Mesenteric fat pad (tissue), 1 donor: ENCODE measurements at places on chromosomes 5 and 9. TPM values are rescaled to one million over a fixed set of nuclear protein-coding genes. Genes with fewer than 3 reads are reported as not detected.

The DNM1 gene
- total RNA-seq: 24.1 TPM

The FOXD1 gene
- total RNA-seq: 0.32 TPM

The SARDH gene
- total RNA-seq: 0.87 TPM

The ITGA1 gene
- 62.3 TPM for total RNA-seq

The SPATA31A3 gene
- total RNA-seq: not detected

The PAIP1 gene
- total RNA-seq: 89.0 TPM
